Hepatocyte (in vitro differentiated cells): ENCODE measurements at places on chromosomes 7 and 10. TPM values are rescaled to one million over a fixed set of nuclear protein-coding genes. Genes with fewer than 3 reads are reported as not detected.

- no peaks in the 10 kb centered on the region for H3K27me3 ChIP-seq
- H3K27ac ChIP-seq, result peak overlapping the region; percentile 98
- DNase-seq, result peak; percentile 92
- H3K4me1 ChIP-seq, result peaks cover 58% of the 10 kb centered on the region
These were observed 2.0 kb downstream of the ZMIZ1 start for GRCh38 chr10:79070606-79071395.

DNA sequence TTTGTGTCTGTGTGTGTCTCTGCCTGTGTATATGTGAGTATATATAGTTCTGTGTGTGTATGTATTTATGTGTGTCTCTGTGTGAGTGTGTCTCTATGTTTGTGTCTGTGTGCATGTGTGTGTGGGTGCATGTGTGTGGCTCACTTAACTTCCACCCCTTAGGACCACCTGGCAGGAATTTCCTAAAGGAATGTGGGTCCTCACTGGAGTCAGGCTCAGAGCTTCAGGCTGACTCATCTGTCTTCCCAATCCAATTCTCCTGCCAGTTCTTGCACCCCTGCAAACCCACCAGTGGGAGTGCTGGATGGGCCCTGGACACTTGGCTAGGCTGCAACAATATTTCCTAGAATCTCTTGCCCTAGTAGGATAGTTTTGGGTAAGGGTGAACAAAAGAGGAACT, 70.2 kb upstream of the GRB10 start:
- no peaks in the 10 kb centered on the region for H3K27me3 ChIP-seq
- H3K4me3 ChIP-seq, result no peak overlapping the region
- DNase-seq, result no peak
- H3K4me1 ChIP-seq, result no peaks in the 10 kb centered on the region
- H3K27ac ChIP-seq, result no peak overlapping the region
- H3K36me3 ChIP-seq, result no peaks in the 10 kb centered on the region

Gene GFRA1
- 2.9 and 4.5 TPM in 2 replicates for total RNA-seq

- H3K4me3 ChIP-seq, result no peak overlapping the region
- H3K27ac ChIP-seq, result no peak overlapping the region
- no peaks in the 10 kb centered on the region for H3K27me3 ChIP-seq
These were observed 849.1 kb upstream of the AUTS2 start for GRCh38 chr7:68748934-68749900.

- H3K4me3 ChIP-seq, result no peak overlapping the region
- H3K27ac ChIP-seq, result peak overlapping the region; percentile 26
- peaks cover 24% of the 10 kb centered on the region for H3K4me1 ChIP-seq
- DNase-seq, result peak; percentile 48
These were observed 32.6 kb downstream of the PIP4K2A start for GRCh38 chr10:22681783-22682183.

GRCh38 chr7:136033413-136034031, 56.4 kb upstream of the MTPN start:
- peak; percentile 63 for DNase-seq
- peaks cover 33% of the 10 kb centered on the region for H3K4me1 ChIP-seq
- H3K36me3 ChIP-seq, result no peaks in the 10 kb centered on the region
- H3K27me3 ChIP-seq, result no peaks in the 10 kb centered on the region
- H3K27ac ChIP-seq, result peak overlapping the region; percentile 83

DNA sequence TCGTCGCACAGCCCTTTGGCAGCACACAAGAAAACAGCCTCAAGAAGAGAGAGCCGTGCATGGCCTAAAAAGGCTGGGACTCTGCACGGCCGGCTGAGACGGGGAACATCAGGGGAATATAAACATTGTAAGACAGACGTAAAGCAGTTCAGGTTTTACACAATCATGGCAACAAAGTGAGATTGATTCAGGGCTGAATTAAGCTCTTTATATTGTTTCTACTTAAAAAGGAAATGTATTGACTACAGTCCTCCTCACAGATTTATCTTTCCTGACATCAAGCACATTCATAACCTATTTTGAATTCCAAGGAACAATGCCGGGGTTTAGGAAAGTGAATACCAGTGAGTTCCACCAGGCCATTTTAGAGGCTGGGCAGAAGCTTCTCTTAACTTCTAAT, 25.2 kb downstream of the SORBS1 start:
- H3K27ac ChIP-seq, result peak overlapping the region; percentile 55
- no peak overlapping the region for H3K4me3 ChIP-seq
- peak; percentile 41 for DNase-seq
- no peaks in the 10 kb centered on the region for H3K27me3 ChIP-seq

DNA sequence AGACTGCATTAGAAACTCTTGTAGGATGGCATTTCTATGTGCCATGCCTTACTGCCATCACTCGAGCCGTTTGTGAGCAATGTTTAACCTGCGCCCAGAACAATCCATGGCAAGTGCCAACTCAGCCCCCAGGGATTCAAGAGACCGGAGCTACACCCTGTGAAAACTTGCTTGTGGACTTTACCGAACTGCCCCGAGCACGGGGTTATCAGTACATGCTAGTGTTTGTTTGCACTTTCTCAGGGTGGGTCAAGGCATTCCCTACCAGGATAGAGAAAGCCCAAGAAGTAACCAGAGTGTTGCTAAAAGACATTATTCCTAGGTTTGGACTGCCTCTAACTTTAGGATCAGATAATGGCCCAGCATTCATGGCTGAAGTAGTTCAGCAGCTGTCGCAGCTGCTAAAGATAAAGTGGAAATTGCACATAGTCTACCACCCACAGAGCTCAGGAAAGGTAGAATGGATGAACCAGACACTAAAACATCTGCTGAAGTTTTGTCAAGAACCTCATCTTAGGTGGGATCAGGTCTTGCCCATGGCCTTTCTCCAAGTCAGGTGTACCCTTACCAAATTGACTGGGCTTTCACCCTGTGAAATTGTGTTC, 8.9 kb upstream of the CYREN start:
- H3K27ac ChIP-seq, result no peak overlapping the region
- no peaks in the 10 kb centered on the region for H3K27me3 ChIP-seq
- H3K4me1 ChIP-seq, result no peaks in the 10 kb centered on the region
- no peak overlapping the region for H3K4me3 ChIP-seq

GRCh38 chr7:4200546-4201094, 481.5 kb upstream of the FOXK1 start:
- no peak overlapping the region for H3K27ac ChIP-seq
- no peaks in the 10 kb centered on the region for H3K36me3 ChIP-seq
- H3K4me3 ChIP-seq, result no peak overlapping the region
- H3K4me1 ChIP-seq, result no peaks in the 10 kb centered on the region
- H3K27me3 ChIP-seq, result no peaks in the 10 kb centered on the region

- no peak overlapping the region for H3K27ac ChIP-seq
- H3K4me3 ChIP-seq, result no peak overlapping the region
- peaks cover 88% of the 10 kb centered on the region for H3K27me3 ChIP-seq
- no peaks in the 10 kb centered on the region for H3K36me3 ChIP-seq
- peaks cover 11% of the 10 kb centered on the region for H3K4me1 ChIP-seq
These were observed 2.2 kb downstream of the CRTAC1 start for GRCh38 chr10:98028168-98028770.

GRCh38 chr7:155864271-155864985, 52.2 kb upstream of the SHH start:
- DNase-seq, result no peak
- H3K36me3 ChIP-seq, result no peaks in the 10 kb centered on the region
- H3K27ac ChIP-seq, result no peak overlapping the region
- H3K4me1 ChIP-seq, result peaks cover 13% of the 10 kb centered on the region
- no peak overlapping the region for H3K4me3 ChIP-seq

- H3K4me3 ChIP-seq, result no peak overlapping the region
- H3K36me3 ChIP-seq, result no peaks in the 10 kb centered on the region
- H3K27me3 ChIP-seq, result no peaks in the 10 kb centered on the region
- H3K27ac ChIP-seq, result no peak overlapping the region
These were observed 282.8 kb downstream of the PHF14 start for GRCh38 chr7:11256501-11256900.

- H3K36me3 ChIP-seq, result no peaks in the 10 kb centered on the region
- H3K4me1 ChIP-seq, result peaks cover 5% of the 10 kb centered on the region
- no peak for DNase-seq
- H3K27ac ChIP-seq, result no peak overlapping the region
These were observed 282.3 kb upstream of the SHH start for GRCh38 chr7:156094350-156095146.

- H3K27ac ChIP-seq, result peak overlapping the region; percentile 46
- H3K4me3 ChIP-seq, result no peak overlapping the region
- H3K27me3 ChIP-seq, result no peaks in the 10 kb centered on the region
- H3K36me3 ChIP-seq, result no peaks in the 10 kb centered on the region
These were observed 94.1 kb downstream of the ARMH3 start for GRCh38 chr10:101961591-101962498.

GRCh38 chr7:132030086-132030568, 473.7 kb upstream of the PODXL start:
- no peak overlapping the region for H3K27ac ChIP-seq
- no peaks in the 10 kb centered on the region for H3K27me3 ChIP-seq
- H3K4me3 ChIP-seq, result no peak overlapping the region
- no peaks in the 10 kb centered on the region for H3K36me3 ChIP-seq
- peaks cover 15% of the 10 kb centered on the region for H3K4me1 ChIP-seq

GRCh38 chr10:113820507-113820906, 33.4 kb downstream of the DCLRE1A start:
- DNase-seq, result no peak
- no peaks in the 10 kb centered on the region for H3K27me3 ChIP-seq
- no peaks in the 10 kb centered on the region for H3K36me3 ChIP-seq
- H3K27ac ChIP-seq, result no peak overlapping the region

DNA sequence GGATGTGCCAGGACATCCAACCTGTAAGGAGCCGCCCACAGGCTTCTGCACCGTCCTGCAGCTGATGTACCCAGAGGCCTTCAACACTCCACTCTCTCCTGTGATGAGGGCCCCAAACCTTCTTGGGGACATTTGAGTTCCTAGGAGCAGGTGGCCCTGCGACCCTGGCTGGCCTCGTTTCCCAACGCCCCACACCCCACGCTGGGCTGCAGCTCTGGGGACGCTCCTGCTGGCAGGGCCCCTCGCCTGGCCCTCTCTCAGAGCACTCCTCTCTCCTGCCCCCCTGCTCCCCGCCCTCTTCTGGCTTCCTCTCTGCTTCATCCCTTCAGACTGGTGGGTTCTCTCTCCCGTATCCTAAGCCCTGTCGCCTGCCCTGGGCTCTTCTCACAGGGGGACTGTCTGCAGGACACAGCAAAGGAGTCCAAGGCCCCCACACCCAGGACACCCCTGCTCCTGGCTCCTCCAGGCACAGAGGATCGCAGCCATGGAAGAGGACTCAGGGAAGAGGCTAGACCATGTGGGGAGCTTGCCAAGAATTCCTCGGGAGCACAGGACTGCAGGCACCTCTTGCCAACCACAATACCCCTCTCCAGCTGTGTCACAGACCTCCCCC, 541.4 kb downstream of the TCERG1L start:
- DNase-seq, result no peak
- no peaks in the 10 kb centered on the region for H3K36me3 ChIP-seq
- no peaks in the 10 kb centered on the region for H3K4me1 ChIP-seq
- H3K4me3 ChIP-seq, result no peak overlapping the region
- H3K27me3 ChIP-seq, result no peaks in the 10 kb centered on the region
- H3K27ac ChIP-seq, result no peak overlapping the region

DNA sequence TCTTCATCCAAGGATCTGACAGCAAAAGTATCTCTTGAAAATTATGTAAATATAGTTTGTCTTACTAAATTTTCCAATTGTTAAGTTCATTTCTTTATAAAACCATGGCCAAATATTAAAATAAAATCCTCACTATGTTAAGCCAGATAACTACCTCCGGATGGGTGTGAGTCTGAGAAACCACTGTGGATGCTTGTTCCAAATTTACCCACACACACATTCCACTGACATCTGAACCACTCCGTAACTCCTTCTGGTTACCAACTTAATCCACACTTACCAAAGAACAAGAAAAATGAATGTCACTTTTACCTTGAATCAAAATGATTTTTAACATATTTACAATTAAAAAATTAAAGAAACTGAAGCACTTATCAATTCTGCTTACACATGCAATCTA, 19.7 kb downstream of the CYTH3 start:
- no peak for DNase-seq
- no peaks in the 10 kb centered on the region for H3K36me3 ChIP-seq
- peaks cover 8% of the 10 kb centered on the region for H3K4me1 ChIP-seq
- H3K4me3 ChIP-seq, result no peak overlapping the region
- H3K27ac ChIP-seq, result no peak overlapping the region
- H3K27me3 ChIP-seq, result no peaks in the 10 kb centered on the region

Gene CLDN3
- total RNA-seq, result 53.7 and 60.7 TPM in 2 replicates

DNA sequence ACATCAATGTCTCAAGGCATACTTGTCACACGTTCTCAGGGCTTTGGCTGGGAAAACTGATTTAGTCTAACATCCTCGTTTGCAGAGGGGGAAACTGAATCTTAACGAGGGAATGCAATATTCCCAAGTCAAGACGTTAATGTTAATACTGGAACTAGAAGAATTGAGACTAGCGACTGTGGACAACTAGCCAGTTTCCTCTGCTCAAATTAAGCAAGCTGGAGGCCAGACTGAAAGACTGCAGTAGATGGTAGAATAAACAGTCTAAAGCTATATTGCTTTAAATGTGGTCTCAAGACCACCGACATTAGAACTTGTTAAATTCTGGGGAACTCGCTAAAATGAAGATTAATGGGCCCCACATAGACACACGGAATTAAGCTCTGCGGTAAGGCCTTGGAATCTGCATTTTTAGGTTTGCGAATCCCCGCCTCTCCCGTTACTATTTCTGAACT, 639 bp upstream of the TFAM start:
- H3K27ac ChIP-seq, result peak overlapping the region; percentile 95
- H3K36me3 ChIP-seq, result no peaks in the 10 kb centered on the region
- peaks cover 10% of the 10 kb centered on the region for H3K4me1 ChIP-seq
- DNase-seq, result no peak
- H3K4me3 ChIP-seq, result peak overlapping the region; percentile 80

DNA sequence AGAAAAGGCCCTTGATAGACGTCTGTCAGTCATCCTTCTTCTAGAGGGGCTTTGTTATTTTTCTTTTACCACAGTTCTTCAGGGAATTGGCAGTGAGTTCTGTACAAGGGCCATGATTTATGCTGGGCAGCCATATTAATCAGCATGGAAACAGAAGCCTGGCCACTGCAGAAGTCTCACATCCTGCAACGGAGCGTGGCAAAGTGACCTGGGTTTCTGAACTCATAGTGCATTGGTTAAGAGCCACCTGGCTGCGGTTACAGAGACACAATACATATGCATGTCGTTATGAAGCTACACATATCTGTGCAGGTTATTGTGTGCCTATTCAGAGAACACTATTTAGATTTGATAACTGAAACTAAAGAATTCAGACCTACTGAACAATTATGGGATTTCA, 419.4 kb upstream of the CELF2 start:
- no peak overlapping the region for H3K4me3 ChIP-seq
- H3K27me3 ChIP-seq, result no peaks in the 10 kb centered on the region
- H3K36me3 ChIP-seq, result no peaks in the 10 kb centered on the region
- no peaks in the 10 kb centered on the region for H3K4me1 ChIP-seq

GRCh38 chr10:1432161-1432560, 305.2 kb downstream of the ADARB2 start:
- H3K4me1 ChIP-seq, result no peaks in the 10 kb centered on the region
- no peaks in the 10 kb centered on the region for H3K27me3 ChIP-seq
- H3K27ac ChIP-seq, result no peak overlapping the region
- no peaks in the 10 kb centered on the region for H3K36me3 ChIP-seq
- no peak overlapping the region for H3K4me3 ChIP-seq

- H3K27me3 ChIP-seq, result no peaks in the 10 kb centered on the region
- H3K36me3 ChIP-seq, result no peaks in the 10 kb centered on the region
- peak overlapping the region; percentile 57 for H3K27ac ChIP-seq
- no peak overlapping the region for H3K4me3 ChIP-seq
- no peak for DNase-seq
- peaks cover 4% of the 10 kb centered on the region for H3K4me1 ChIP-seq
These were observed 27.9 kb downstream of the BBS9 start for GRCh38 chr7:33157311-33157710.

Gene SLC16A9
- total RNA-seq, result 3.8 and 4.7 TPM in 2 replicates

- no peaks in the 10 kb centered on the region for H3K27me3 ChIP-seq
- H3K4me3 ChIP-seq, result no peak overlapping the region
- H3K4me1 ChIP-seq, result no peaks in the 10 kb centered on the region
- DNase-seq, result no peak
- H3K27ac ChIP-seq, result no peak overlapping the region
These were observed 28.3 kb downstream of the BAG3 start for GRCh38 chr10:119679480-119679829.
